ENCODE measurements at places on chromosomes 1 and 21.

GRCh38 chr1:10665930-10666850 lies 130.3 kb downstream of the CASZ1 start:
- DNase-seq = no peak

DNA sequence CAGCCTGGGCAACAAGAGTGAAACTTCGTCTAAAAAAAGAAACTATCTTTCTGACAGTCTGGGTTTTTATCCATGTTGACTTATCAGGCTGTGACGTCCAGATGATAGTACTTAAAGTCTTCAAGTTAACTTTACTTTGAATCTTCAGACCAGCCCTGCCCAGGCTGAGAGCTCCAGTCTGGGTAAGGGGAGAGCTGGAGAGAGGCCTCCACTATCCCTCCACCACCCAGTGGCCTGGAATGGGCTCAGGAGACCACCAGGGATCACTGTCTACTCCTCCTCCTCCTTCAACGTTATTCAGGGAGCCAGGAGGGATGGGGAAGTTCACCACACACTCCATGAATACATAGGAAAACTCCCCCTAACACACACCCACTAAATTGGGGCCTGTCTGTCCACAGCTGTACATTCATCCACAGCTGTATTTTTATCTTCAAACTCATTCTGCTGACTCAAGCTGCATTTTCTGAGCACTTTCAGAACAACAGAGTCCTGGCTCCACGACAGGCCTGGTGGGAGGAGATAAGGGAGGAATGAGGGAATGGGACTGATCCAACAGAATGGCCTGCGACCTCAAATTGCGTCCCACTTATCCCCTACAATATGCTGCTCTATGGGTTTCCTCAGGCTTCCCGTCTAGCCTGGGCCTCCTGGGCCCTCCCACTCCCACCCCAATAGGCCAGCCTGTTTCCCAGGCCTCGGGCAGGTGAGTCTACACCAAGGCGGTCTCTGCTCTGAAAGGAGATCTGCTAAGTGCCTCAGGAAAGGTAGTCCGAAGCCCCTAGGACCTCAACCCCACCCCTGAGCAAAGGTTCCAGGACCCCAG lies 1.8 kb downstream of the SLC45A3 start:
- DNase-seq = no peak

DNA sequence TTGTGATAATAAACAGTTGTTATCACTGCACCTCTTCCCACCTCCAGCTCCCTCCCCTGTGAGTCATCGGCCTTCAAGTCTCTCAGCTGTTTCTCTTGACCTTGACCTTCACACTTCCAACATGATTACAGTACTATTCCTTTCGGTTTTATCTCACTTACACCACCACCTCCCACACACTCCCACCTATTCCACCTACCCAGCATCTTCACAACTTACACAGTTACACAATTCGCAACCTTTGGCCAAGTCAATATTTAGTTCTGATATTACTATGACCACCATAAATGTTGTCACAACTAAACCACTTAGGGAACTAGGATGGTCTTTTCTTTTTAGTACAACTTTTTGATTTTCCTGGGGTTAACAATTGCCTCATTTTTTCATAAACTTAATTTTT lies 60.2 kb downstream of the RIPK4 start:
- DNase-seq = no peak

GRCh38 chr1:89310505-89310904 lies 37.8 kb upstream of the GBP5 start:
- no peak for DNase-seq

GRCh38 chr1:44792736-44793502 lies 4.9 kb upstream of the BEST4 start:
- DNase-seq = no peak
